ENCODE measurements at places on chromosomes 7 and 10. TPM values are rescaled to one million over a fixed set of nuclear protein-coding genes. Genes with fewer than 3 reads are reported as not detected.
A peak's percentile ranks its signal among the peaks of the same experiment; 100 is the strongest.

The DLX6 gene
- total RNA-seq: not detected

The SPDYE5 gene
- total RNA-seq: not detected

The FEZF1 gene
- not detected for total RNA-seq

The GPER1 gene
- total RNA-seq: 11.6 TPM

DNA sequence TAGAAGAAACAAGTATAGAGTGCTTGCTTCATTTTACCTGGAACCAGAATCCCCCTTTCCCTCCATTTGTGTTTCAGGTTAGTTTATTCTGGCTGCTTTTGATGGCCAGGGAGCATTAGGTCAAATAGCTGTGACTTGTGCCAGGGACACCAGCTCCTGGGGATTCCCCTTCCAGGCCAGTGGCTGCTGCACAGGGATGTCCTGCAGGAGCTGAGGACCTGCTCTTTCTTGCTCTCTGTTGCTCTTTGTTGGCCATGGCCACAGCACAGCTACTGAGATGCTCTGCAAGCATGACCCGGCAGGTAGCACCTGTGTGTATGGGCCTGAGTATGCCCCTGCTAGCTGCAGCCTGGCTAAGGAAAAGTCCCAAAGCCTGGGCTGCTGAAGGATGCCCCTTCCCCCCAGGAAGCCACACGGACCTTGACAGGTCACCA lies 208.9 kb downstream of the EBF3 start:
- H3K36me3 ChIP-seq: peaks cover 11% of the 10 kb centered on the region
- H3K27ac ChIP-seq: no peak overlapping the region
- no peak overlapping the region for H3K4me3 ChIP-seq
- H3K27me3 ChIP-seq: no peaks in the 10 kb centered on the region
- no peaks in the 10 kb centered on the region for H3K4me1 ChIP-seq

DNA sequence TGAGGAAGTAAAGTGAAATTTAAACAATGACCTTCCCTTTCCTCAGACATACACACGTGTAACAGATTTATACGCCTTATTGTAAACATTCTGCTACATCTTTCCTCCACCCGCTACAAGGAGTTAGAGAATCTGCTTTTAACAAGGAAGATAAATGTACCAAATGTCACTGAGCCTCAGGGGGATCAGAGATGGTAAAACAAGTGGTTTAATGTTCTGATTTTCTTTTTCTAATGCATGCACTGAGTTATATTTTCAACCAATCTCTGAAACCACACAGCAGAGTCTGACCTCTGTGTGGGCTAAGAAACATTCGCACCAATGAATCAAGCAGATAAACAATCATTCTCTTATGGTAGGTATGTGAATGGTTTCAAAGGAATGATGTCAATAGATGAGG lies 599.5 kb downstream of the ARL4A start:
- DNase-seq: no peak
- H3K27ac ChIP-seq: no peak overlapping the region
- no peaks in the 10 kb centered on the region for H3K27me3 ChIP-seq
- H3K4me3 ChIP-seq: no peak overlapping the region
- no peaks in the 10 kb centered on the region for H3K4me1 ChIP-seq
- no peaks in the 10 kb centered on the region for H3K36me3 ChIP-seq

GRCh38 chr7:43649755-43650274 lies 66.9 kb downstream of the STK17A start:
- H3K4me1 ChIP-seq: peaks cover 68% of the 10 kb centered on the region
- no peak overlapping the region for H3K4me3 ChIP-seq
- H3K36me3 ChIP-seq: no peaks in the 10 kb centered on the region
- no peaks in the 10 kb centered on the region for H3K27me3 ChIP-seq
- DNase-seq: no peak

GRCh38 chr10:17255512-17255911 lies 27.5 kb downstream of the VIM start:
- no peaks in the 10 kb centered on the region for H3K27me3 ChIP-seq
- DNase-seq: no peak
- H3K36me3 ChIP-seq: no peaks in the 10 kb centered on the region
- H3K27ac ChIP-seq: peak overlapping the region; percentile 43

DNA sequence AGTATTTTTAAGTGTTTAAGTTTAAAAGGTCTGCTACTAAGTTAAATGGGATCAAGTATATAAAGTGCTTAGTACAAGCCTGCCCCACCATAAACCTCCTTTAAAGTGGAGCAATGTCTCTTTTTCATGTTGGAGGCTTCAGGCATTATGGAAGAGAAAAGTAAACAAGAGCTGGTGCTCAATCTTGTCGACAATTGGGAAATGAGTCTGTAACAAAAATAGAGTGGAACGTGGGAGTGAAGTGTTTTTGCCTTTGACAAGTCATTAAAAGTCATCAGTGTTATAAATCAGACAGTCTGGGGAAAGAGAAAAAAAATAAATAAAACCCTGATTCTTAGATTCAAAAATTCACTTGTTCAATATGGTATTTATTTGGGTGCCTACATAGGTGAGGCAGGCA lies 44.7 kb downstream of the DNAJC12 start:
- H3K4me1 ChIP-seq: no peaks in the 10 kb centered on the region
- no peak overlapping the region for H3K4me3 ChIP-seq
- H3K27ac ChIP-seq: no peak overlapping the region
- DNase-seq: no peak

- no peak overlapping the region for H3K27ac ChIP-seq
- H3K4me3 ChIP-seq: no peak overlapping the region
- DNase-seq: no peak
Observed at GRCh38 chr7:22234227-22234626, 122.7 kb downstream of the RAPGEF5 start.

Measured in left lung (tissue), 14 donors.